ENCODE measurements at places on chromosomes 1 and 21.

DNA sequence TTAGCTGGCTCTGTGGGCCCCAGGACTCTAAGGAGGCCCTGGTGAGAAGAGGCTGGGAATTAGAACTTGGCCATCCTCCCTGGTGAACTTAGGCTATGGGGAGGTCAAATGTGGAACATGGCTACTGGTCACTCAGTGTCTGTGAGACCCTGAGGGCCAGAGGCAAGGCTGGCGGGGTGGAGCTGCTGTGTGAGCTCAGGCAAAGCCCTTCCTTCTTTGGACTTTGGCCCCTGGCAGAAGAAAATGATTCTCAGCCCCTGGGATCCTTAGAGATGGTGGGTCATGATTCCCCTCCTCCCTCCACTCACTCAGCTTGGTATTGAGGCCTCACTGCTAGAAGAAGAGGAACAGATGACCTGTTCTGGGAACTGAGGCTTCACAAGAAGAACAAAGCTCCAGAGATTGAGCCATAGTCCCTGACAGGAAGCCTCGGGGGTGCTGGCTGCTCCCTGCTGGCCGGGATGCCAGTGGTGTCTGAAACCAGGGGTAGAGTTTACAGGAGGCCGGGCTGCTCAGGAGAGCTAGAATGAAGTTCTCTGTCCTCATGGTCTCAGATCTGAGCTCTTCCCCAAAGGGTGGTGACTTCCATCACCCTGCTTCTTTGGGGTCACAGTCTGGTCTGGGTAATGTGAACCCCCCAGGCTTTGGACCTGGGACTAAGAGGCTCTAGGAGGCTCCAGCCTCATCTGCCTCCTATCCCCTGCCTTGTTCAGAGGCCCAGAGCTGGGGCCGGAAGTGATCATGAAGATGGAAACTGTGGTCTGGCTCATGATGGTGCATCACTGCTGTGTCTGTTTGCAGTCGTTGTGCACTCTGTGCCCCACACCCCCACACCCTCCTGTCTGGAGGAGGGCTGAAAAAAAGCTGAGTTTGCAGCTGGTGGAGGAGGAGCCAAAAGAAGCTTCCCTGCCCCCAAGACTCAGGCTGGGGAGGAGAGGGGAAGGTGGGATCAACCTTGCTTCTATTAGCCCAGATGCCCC, 905 bp downstream of the BTBD19 start:
- no peak for DNase-seq

DNA sequence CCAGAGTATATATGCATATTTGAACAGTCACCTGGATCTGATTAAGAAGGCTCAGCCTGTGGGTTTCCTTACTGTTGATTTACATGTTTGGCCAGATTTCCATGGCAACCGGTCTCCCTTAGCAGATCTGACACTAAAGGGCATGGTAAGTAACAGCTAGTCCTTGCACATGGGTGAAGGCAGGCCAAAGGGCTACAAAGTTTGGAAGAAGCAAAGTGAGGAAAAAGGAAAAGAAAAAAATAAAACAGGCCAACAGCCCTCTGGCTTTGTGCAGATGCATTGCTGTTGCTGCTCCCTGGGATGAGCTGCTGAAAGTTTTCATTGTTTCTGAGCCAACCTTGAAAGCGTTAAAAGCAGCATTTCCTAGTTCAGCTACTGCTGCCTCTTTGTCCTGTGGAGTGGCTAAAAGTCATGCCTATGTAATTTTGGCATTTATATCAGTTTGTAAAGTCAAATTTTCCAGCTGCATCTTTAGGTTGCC, 176.5 kb upstream of the HOOK1 start:
- no peak for DNase-seq

GRCh38 chr1:62263814-62264353, 55.4 kb downstream of the KANK4 start:
- no peak for DNase-seq

GRCh38 chr1:109689844-109690405, 2.3 kb downstream of the GSTM1 start:
- no peak for DNase-seq

DNA sequence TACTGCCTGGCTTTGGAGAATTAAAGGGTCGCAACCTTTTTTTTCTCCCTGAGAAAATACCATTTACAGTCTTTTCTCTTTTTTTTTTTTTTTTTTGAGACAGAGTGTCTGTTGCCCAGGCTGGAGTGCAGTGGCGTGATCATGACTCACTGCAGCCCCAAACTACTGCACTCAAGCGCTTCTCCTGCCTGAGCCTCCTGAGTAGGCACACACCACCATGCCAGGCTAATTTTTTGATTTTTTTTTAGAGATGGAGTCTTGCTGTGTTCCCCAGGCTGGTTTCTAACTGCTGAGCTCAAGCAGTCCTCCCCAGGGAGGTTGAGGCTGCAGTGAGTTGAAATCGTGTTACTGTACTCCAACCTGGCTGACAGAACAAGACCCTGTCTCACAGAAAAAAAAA, 24.6 kb downstream of the UBE4B start:
- DNase-seq = no peak

- DNase-seq = no peak
Observed at GRCh38 chr1:168513656-168514404, 30.0 kb downstream of the XCL2 start.

GRCh38 chr1:109204484-109204883, 9.2 kb upstream of the SARS1 start:
- DNase-seq = no peak

DNA sequence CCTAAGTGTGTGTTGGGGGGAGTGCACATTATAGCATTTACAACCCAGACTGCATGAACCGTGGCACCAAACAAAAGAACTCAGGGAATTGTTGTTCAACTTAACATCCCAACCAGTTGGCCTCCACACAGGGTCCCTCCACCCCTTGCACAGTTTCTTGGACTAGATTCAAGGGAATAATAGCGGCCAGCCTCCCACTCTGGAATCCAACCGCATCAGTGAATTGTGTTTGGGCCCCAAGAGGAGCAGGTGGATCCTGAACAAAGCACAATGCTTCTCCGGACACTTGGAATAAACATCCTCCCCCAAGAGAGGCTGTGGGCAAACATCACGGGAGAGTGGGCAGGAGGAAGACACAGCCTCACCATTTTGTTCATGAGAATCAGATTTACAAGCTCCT, 18.2 kb downstream of the CD34 start:
- DNase-seq = no peak

GRCh38 chr1:25748531-25749205, 51.3 kb upstream of the SELENON start:
- no peak for DNase-seq

DNA sequence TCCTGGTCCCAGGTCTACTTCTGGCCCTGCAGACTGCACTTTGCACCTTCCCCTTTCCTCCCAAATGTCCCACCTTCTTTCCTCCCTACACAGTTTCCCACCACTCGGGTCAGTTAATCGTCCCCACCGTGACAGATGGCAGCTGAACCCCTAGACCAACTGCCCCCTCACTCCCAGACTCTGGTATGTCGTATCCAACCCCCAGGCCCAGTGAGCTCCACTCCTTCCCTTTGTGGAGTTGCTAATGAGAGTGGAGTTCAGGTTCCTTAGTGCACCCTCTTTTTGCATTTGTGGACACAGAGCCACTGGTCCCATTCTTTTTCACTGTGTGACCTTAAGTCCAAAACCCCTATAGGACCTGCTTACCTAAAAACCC, 1.8 kb downstream of the MAN1C1 start:
- no peak for DNase-seq

DNA sequence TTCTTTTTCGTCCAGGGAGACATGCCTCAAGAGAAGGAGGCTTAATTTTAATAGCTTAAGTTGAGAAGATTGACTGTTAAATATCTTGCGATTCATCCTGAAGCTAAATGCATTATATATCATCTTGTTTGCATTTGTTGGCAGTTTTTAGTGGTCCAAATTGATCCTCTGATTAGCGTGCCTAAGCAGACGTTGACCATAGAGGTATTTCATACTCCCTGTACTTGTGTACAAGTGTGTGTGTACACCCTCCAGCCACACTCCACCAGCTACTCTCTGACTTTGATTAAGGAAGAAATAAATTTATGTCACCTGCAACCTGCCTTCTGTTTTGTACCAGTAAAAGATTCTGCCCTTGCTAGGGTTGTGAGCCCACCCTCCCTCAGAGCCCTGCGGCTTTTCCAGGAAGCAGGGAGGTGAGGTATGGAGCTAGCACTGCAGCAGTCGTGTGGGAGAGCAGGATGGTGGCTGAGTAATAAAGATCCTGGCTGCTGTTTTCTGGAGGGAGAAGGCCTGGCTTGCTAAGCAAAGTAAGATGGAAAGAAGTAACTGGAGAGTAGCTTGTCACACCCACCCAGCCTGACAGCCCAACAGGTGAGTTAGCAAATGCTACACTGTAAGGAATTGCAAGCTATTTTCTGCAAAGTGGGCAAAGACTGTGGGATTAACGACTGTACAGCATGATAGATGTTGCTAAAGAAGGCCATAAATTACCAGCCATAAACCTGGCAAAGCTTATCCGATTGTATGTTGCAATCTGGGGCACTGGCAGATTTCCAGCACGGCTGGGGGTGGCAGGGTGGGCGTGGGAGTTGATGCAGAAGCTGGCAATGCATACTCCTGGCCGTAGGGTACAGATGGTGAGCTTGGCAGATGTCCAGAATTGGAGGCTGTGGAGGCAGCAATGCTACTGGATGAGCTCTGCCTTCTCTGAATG, 170.2 kb downstream of the TNR start:
- no peak for DNase-seq

All from PC-9 (cell line).